ENCODE measurements at places on chromosomes 2 and 18.

- DNase-seq: no peak
These were observed 69.5 kb upstream of the GATA6 start for GRCh38 chr18:22099925-22100324.

- DNase-seq: peak; percentile 80
These were observed 105.0 kb upstream of the ALK start for GRCh38 chr2:30026091-30027055.

GRCh38 chr2:235468978-235469655, 24.7 kb upstream of the AGAP1 start:
- peak; percentile 41 for DNase-seq

- DNase-seq: peak; percentile 35
These were observed 30.9 kb upstream of the SERPINB12 start for GRCh38 chr18:63511285-63511684.

DNA sequence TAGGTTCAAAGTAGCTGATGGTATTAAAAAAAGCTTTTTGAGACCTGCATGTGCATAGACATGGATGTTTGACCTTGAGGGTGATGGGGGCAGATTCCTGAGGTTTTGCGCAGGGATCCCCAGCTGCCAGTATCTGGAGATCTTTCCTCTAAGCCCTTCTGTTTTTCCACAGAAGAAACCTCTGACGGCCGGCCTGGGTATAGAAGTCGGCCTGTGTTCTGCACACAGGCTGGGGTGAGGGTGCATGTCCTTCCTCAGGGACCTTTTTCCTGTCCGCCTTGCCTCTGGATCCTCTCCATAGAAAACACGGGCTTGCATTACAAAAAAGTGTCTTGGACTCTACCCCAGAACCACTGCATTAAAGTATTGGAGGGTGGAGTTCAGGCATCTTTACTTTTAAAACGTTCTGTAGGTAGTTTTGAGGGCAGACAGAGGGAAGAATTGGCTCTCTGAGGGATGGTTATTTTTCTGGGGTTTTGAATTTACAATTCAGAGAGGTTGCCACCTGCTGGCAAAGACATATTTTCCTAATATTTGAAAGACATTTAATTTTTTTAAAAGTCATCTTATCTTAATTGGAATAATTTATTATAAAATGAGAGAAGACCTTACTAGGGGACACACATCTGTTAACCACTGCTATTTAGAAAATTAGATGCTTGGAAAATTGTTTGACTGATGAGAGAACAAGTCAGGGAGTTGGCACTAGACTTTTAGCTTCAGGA, 350.6 kb downstream of the DCDC2C start:
- no peak for DNase-seq

- no peak for DNase-seq
These were observed 26.2 kb downstream of the CFAP53 start for GRCh38 chr18:50240080-50240563.

DNA sequence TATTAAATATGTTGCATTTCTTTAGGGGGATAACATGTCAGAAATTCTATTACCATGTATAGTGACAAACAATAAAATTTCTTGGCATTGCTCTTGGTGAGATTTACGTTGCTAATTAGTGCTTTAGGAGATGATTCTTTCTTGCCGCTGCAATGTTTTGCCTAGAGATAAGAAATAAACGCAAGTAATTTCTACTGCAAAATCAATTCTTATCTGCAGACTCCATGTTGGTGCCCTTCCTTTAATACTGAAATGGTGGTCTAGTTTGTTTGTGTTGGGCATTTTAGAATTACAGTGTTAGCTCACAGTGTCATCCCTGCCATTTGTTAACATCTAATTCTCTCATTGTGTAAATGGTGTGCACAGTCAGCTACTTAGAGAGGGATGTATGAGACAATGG, 34.6 kb downstream of the ASXL3 start:
- DNase-seq: no peak

- no peak for DNase-seq
These were observed 289.6 kb downstream of the NR4A2 start for GRCh38 chr2:156042895-156043294.

GRCh38 chr2:95380280-95380679, 22.2 kb upstream of the FAHD2A start:
- no peak for DNase-seq

- DNase-seq: no peak
These were observed 8.5 kb upstream of the C2orf69 start for GRCh38 chr2:199902486-199903110.

- peak; percentile 22 for DNase-seq
These were observed 785.5 kb upstream of the RAB6C start for GRCh38 chr2:129193961-129194360.

- DNase-seq: no peak
These were observed 42.4 kb downstream of the TSHZ1 start for GRCh38 chr18:75253043-75253442.

- no peak for DNase-seq
These were observed 73.3 kb downstream of the TMEM18 start for GRCh38 chr2:603869-604268.

GRCh38 chr2:16281451-16282335, 341.3 kb downstream of the MYCN start:
- DNase-seq: peak; percentile 72

All from iPS-NIHi11 (cell line).